ENCODE measurements at places on chromosomes 3 and 15. TPM values are rescaled to one million over a fixed set of nuclear protein-coding genes. Genes with fewer than 3 reads are reported as not detected.

- DNase-seq = no peak
Observed at GRCh38 chr15:46293550-46293949, 658.7 kb downstream of the SQOR start.

- DNase-seq = no peak
Observed at GRCh38 chr15:101179341-101180153, 72.3 kb downstream of the CHSY1 start.

DNA sequence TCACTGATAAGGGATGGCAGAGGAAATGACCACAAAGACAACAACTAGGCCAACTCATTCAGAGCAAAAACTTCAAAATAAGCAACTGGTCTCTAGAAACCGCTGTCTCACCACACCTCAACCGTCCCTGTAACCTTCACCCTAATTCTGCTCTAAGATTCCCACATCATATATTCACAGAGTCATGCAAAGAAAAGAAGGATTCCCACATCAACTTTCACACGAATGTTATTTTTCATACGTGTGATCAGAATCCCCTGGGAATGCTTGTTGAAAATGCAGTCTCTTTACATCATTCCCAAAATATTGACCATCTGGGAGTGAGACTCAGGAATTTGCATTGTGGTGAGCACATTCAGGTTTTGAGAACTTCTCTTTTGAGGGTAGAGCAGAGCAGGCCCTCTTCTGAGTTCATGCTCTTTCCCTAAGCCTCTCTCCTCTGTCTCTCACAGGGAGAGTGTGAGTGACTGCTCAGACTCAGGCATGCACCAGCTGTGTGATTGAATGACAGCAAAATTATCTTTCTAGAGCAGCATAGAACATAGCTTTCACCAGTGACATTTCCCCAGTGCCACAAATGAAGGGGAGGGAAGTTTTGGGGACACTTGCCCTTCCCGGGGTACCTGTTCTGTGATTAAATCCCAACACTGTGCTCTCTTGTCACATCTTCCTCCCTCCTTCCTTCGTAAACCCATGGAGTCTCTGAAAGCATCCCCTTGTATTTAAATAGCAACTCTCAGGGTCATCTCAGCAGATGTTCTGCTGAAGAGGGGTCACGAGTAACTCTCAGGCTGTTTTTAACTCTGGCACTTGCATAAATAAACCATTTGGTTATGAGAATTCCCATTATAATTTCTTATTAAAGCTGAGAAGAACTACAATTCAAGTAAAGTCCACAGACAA lies 170.9 kb downstream of the PLCL2 start:
- DNase-seq = no peak

GRCh38 chr3:179842061-179842460 lies 189.2 kb downstream of the USP13 start:
- no peak for DNase-seq

GRCh38 chr15:50065279-50065678 lies 53.8 kb downstream of the ATP8B4 start:
- no peak for DNase-seq

DNA sequence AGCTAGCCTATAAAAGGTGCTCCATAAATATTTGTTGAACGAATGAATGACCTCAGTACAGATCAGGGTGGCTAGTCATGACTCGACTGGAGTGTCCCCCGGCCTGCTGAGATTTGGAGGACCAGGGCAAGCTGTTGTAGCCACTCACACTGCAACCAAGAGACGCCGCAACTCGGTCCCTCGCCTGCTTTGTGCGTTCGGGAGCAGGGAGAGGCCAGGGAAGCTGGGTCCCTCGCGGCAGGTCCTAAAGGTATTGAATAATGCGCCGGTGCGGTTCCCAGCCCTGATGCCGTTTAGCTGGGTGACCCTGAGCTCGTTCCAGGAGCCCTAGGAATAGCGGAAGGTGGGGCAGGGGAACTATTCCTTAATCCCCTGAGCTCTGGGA lies 1.8 kb downstream of the IGDCC4 start:
- DNase-seq = no peak

DNA sequence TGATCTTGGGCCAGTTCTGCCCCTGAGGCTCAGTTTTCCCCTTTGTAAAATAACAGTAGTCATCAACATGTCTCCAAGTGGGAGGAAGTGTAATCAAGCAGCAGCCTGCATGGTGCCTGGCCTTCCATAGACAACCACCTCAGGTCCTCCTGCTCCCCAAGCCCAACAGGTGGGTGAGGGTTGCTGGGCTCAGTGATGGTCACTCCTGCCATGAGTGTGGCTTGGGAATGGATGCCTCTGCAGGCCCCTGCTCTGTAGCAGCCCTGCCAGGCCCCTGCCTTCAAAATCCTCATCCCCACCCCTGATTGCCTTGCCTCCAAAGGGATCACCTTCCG lies 59.1 kb upstream of the SLC6A1 start:
- no peak for DNase-seq

DNA sequence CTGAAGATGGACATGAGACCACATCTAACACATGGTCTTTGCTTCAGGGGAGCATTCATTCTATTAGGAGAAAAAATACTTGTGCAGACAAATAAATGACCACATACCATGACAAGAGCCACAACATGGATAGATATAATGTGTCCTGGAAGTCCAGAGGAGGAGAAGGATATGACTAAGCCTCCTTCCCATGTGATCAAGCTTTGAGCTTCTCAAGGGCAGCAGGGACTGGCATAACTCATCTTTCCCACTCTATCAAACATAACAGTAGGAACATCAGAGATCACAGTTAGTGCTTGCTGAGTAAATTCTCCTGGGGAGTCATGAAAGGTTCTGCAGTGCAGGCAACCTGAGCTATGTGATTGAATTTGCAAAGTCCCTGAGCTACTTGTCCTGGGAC lies 86.0 kb upstream of the LPP start:
- no peak for DNase-seq

DNA sequence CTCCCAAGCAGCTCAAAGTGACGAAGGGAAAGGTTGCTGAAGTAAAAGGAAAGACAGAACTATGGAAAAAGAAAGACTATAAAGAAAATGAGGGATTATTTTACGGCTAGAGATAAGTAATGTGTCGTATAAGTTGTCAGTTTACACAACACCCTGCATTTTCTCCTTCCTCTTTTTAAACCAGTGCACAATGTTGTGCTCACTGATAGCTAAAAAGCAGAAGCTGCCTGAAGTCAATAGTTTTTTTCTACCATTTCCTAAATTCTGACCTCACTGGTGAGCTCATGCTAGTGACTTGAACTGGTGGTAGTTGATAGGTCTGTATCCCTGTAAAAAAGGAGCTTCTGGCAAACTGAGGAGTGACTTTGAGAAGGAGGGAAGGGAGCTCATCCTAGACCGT lies 368.6 kb upstream of the GBE1 start:
- no peak for DNase-seq

DNA sequence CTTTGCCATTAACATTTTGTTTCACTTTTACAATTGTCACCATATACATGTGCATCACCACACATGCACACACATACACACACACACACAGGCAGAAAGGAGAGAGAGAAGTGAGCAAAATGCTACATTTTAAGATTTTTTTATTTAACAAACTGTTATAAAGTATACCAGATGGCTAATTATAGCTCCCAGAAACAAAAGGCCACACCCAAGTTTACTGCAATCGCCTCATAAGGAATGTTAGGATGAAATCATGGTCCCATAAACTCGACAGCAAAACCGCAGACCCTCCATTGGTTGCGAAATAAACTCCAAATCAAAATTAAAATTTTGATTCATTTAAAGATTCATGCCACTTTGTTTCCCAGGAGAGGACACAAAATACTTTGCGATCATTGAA lies 16.1 kb upstream of the C15orf61 start:
- DNase-seq = no peak

Gene TMIE
- 0.26 TPM for total RNA-seq

Gene ATP13A5
- not detected for total RNA-seq

Gene RETNLB
- total RNA-seq = not detected

Gene ABHD14A
- 13.0 TPM for total RNA-seq

Gene SEMA7A
- 5.3 TPM for total RNA-seq

Gene CD80
- total RNA-seq = 0.26 TPM

Gene RASGRP1
- 0.74 TPM for total RNA-seq
